Right cardiac atrium (tissue), 5 donors: ENCODE measurements at places on chromosomes 1 and 21. TPM values are rescaled to one million over a fixed set of nuclear protein-coding genes. Genes with fewer than 3 reads are reported as not detected.

DNA sequence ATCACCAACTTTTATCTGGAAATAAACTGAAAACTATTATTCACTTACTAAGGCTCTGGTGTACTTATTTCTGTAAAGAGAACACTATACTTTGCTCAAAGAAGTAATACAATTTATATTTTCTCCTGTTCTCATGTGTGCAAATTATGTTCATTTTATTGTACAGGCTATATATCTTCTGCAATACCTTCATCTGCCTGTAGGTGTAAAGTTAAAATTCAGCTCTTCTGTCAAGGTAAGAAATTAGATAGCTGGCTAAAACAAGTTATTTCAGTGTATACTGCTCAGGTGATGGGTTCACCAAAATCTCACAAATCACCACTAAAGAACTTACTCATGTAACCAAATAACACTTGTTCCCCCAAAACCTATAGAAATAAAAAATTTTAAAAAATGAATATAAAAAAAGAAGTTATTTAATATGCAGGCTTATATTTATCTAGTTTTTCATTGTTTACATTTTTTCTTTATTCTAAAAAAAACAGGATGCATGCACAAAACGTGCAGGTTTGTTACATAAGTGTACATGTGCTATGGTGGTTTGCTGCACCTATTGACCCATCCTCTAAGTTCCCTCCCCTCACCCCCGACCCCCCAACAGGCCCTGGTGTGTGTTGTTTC is 81.5 kb downstream of the PTGER3 start:
- no peak for DNase-seq

- DNase-seq: peak; percentile 39
Observed at GRCh38 chr1:89311757-89312156, 39.1 kb upstream of the GBP5 start.

GRCh38 chr1:242185731-242186130 is 186.8 kb upstream of the MAP1LC3C start:
- DNase-seq: no peak

GRCh38 chr1:41783189-41783639 is 135.5 kb downstream of the HIVEP3 start:
- DNase-seq: no peak

RIMKLA gene
- total RNA-seq: 3.5 TPM

FMO1 gene
- not detected for total RNA-seq

PGLYRP4 gene
- total RNA-seq: not detected

- no peak for DNase-seq
Observed at GRCh38 chr1:212828395-212828794, 19.1 kb downstream of the SPATA45 start.

DNA sequence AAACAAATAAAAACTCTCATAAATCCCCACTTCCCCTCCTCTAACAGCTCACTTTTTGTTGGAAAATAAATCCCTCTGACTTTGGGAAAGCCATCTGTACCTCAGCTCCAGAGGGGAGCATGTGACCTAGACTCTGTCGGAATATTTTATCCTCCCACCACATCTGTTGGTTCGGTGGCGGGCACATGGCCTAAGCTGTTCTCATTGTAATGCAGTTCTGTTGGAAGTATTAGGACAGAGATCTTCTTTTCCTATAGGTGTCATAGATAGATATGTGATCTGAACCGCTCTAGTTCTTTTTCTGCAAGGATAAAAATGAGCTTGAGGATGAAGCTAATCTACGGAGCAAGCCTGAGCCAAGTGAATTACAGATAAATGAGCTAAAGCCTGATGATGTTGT is 50.5 kb upstream of the EPS8L3 start:
- no peak for DNase-seq

- no peak for DNase-seq
Observed at GRCh38 chr1:213828867-213829266, 158.9 kb upstream of the PROX1 start.

TRAF3IP3 gene
- 1.3 TPM for total RNA-seq

DNA sequence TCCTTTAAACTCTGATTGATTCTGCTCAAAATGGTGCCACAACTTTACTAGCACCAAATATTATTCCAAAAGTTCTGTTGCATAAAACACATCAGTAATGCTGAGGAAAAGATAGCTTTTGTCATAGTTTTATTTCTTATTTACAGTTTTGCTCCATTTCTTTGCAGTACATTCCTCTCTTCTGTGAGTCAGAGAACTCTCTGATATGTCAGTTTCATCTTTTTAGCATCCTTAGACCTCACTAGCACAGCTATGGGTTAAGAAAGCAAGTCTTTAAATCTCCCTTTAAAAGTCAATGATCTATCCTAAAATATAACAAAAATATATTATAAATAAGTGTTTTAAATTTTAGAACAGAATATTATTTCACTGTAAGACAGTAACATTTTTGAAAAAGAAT is 356.6 kb upstream of the SNX7 start:
- DNase-seq: no peak

DNA sequence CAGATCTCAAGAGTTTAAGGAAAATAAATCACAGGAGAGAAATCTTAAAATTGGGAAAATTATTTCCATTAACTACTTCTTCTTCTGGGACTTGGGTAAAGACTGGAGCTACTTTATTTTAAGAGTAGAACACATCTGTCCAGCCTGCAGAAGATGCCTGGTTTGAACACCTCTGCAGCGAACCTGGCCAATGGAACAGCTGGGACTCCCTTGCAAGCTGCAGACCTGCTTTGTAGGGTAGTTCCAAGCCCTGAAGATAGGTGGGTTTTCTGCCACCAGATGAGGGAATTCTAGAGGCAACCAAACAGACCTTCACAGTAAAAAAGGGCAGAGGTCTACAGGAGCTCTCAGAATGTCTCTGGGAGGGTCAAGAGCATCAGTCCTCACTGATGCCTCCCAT is 86.5 kb upstream of the CACNA1E start:
- no peak for DNase-seq

GRCh38 chr1:156998840-156999500 is 46.6 kb downstream of the ARHGEF11 start:
- no peak for DNase-seq

DNA sequence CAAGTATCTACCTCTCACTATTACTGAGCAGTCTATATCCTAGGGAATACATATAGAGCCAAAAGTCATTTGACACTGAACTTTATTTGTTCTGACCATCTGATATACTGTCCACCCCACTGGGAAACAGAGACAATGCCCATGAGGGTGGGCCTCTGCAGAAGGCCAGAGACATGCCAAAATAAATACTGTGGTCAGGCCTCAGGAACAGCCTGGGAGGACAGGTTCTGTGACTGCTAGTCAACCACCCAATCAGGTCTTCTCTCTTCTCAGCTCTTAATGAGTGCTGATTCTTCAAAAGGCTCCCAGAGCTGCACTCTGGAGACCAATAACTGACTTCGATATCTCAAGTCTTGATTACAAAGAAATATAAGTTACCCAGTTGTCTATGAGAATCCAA is 5.5 kb upstream of the ANKRD35 start:
- no peak for DNase-seq

DNA sequence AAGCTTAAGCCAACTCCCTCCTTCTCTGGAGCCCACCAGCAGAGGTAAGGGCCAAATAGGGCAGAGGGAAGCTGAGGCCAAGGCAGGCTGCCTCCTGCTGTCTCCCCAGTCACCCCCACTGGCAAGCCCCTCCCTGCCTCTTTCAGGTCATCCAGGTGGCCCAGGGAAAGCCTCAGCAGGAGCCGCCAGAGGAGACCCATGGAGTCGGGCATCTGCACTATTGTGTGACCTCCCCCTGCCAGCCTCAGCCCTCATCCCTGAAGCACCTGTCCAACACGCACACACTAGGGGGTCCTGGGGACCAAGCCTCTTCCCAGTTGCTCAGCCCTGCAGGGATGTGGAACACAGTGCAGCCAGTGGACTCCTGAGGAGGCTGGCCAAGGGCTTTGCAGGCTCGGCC is 5.3 kb upstream of the NAXE start:
- no peak for DNase-seq

GRCh38 chr1:224404916-224405603 is 29.5 kb downstream of the WDR26 start:
- DNase-seq: no peak

- no peak for DNase-seq
Observed at GRCh38 chr1:187959062-187959461, 1130.3 kb downstream of the PLA2G4A start.

DNA sequence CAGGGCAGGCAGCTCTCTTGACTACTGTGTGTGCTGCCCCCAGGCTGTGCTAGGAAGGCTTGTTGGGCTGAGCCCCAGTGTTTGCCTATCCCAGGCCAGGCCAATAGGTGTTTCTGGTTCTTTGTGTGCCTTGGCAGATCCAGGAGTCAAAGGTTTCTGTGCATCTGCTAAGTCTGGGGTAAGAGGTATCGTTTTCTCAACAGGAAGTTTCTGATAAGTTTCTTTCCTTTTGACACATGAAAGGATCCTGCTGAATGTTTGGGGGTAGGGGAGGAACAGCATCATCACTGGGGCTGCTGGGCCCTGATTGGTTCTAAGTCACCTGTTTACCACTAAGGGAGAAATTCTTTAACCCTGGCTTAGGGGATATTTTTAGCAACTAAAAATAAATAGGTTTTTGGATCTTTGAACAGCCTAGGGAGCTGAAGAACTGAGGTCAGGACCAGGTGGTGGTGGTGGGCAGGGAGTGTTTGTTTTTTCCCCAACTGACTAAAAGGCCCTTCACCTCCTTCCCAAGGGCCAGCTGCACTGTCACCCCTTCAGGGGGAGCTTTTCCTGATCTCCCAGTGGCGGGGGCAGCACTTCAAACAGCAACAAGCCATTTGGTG is 85.1 kb downstream of the KCNN3 start:
- DNase-seq: no peak

DNA sequence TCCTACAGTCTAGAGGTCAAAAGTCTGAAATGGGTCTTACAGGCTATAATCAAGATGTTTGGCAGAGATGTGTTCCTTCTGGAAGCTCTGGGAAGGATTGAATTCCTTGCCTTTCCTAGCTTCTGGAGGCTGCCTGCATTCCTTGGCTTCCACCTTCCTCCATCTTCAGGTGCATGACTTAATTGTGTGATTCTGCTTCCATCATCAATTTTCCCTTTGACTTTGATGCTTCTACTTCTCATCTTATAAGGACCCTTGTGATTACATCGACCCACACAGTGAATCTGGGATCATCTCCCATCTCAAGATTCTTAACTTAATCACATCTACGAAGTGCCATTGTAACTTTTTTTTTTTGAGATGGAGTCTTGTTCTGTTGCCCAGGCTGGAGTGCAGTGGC is 111.4 kb downstream of the UCK2 start:
- no peak for DNase-seq

SPRR2A gene
- total RNA-seq: not detected

GRCh38 chr1:40450495-40451237 is 390 bp downstream of the ZFP69B start:
- DNase-seq: peak; percentile 20

FMO2 gene
- 69.2 TPM for total RNA-seq

GRCh38 chr1:202665417-202665816 is 44.8 kb downstream of the SYT2 start:
- no peak for DNase-seq

DNA sequence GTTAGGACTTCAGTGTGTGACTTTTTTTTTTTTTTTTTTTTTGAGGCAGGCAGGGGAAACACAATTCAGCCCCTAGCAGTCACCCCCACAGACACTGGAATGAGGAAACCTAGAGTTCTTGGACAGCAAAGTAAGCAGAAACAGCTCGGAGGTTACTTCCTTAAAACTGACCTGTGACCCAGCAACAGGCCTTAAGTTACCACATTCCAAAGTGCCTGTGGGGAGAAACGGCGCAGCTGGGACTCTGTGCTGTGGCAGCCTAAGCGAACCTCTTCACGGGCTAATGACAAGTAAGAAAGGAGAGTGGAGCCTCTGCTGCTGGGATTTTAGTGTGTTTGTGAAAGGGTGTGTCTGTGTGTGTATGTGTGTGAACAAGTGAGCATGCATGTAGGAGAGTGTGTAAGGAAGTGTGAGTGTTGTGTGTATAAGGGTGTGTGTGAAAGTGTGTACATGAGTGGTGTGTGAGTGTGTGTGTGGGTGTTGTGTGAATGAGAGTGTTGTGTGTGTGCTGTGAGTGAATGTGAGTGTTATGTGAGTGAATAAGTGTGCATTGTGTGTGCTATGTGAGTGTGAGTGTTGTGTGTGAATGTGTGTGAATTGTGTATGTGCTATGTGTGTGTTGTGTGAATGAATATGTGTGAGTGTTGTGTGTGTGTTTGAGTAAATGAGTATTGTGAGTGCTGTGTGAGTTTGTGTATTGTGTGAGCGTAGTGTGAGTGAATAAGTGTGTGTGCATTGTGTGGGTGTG is 180.8 kb downstream of the BRINP2 start:
- DNase-seq: no peak

DNA sequence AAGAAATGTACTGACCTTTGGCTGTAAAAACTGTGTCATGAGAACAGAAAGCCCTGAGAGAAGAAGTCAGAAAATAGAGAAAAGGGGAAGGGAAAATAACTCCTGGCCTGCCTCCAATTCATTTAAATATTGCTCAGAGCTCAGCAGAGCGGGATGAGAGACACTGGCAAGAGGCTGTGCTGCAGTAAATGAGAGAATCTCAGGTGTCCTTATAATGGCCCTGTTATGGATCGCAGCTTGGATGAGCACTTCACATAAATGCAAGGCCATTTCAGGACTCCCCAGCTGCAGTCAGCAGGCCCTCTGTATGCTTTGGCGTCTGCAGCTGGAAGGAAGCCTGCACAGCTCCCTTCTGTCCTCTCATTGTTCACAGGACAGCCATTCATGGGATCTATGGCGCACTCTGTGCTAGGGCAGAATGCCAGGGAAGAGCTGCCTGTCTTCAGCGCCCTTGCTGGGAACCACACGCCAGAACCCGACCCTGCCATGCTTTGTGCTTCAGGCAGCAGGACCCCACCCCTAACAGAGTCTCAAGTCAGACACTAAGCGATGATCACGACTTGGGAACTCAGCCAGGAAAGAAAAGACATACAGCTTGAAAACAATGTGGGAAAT is 20.7 kb upstream of the ABCB10 start:
- peak; percentile 69 for DNase-seq

DNA sequence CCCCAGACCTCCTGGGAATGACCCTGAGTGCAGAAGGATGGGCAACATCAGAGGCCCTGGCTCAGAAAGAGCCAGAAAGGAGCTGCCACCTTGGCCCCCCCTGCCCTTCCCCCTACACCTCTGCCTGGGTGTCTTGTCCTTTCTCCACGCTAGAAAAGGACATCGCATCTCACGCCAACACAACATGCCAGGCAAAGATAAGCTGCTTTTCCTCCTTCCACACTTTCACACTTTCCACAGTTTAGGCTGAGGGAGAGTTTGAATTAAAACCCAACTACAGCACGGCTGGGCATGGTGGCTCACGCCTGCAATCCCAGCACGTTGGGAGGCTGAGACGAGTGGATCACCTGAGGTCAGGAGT is 109.5 kb downstream of the SPSB1 start:
- DNase-seq: peak; percentile 52
